ENCODE measurements at places on chromosomes 3 and 15.

DNA sequence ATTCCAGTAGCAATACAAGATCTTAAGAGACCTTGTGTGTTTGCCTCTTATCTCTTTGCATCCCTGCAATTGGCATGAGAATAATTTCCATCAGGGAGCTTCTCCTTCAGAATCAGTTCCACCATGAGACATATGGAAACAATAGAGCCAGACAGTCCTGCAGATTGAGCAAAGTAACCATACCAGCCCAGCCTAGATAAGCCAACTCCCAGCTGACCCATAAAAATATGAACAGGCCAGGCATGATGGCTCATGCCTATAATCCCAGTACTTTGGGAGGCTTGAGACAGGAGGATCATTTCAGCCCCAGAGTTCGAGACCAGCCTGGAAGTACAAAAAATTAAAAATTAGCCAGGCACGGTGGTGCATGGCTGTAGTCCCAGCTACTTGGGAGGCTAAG is 12.7 kb downstream of the CNTN3 start:
- DNase-seq: no peak

GRCh38 chr3:8875836-8876235 is 87.4 kb downstream of the RAD18 start:
- no peak for DNase-seq

DNA sequence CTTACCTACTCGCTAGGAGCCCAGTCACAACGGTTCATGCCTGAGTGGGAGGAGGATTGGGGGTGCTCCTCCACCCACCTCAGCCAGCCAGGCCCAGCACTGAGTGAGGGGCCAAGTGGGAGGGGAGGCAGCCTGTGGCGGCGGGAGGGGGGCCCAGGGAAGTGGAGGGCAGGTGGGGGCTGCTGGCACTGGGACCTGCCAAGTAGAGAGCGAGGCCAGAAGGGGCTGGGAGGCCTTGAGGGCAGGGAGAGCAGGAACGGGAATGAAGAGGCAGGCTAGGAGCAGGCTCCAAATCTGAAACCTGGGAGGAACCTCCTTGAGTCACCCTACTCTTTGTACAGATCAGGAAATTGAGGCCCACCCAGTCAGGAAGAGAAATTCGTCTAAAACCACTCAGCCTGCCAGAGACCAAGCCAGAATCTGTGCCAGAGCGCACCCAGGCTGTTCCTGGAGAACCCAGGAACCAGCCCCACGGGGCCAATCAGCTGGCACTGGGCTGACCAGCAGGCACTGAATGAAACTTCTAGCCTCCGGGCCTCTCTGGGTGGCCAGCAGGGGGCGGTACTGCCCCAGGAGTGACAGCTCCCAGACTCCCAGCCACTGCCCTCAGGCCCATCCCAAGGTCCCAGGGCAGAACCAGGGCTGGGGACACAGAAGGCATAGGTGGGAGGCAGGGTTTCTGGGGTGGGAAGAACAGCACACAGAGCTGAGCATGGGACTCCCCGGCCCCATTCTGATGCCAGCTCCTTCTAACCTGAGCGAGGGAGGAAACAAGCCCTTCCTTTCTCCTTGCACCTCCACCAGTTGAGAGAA is 14.8 kb upstream of the CYP11A1 start:
- peak; percentile 94 for DNase-seq

GRCh38 chr3:1855841-1856240 is 242.8 kb upstream of the CNTN4 start:
- no peak for DNase-seq
